Activated CD8-positive, alpha-beta memory T cell treated with anti-CD3 and anti-CD28 coated beads for 24 hours (primary cell): ENCODE measurements at places on chromosomes 3 and 15.

- DNase-seq = no peak
Observed at GRCh38 chr3:103048068-103048722, 613.4 kb downstream of the ZPLD1 start.

GRCh38 chr3:29319262-29319661, 38.4 kb downstream of the RBMS3 start:
- no peak for DNase-seq

DNA sequence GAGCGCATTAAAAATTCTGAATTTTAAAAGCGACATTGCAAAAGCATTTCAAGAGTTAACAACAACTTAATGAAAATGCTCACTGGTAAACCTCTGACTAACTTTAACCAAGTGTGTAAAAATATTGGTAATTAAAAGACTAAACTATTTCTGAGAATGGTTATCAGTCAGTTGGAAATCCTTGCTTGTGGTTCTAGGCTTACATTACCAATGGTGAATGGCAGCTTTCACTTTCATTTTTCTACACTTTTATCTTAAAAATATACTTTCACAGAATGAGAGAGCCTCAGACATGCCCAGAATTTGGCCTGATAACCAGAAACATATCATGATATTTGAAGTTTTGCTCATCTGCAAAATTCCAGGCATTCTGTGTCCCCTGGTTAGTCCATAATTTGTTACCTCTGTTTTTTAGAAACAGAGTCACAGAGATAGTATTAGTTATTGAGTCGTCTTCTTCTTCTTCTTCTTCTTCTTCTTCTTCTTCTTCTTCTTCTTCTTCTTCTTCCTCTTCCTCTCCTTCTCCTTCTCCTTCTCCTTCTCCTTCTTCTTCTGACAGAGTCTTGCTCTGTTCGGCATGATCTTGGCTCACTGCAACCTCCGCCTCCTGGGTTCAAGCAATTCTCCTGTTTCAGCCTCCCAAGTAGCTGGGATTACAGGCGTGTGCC, 5.5 kb upstream of the RNF111 start:
- DNase-seq = no peak

GRCh38 chr3:63979093-63979885, 44.0 kb downstream of the PSMD6 start:
- no peak for DNase-seq

- no peak for DNase-seq
Observed at GRCh38 chr3:72049300-72049699, 264.4 kb upstream of the PROK2 start.

GRCh38 chr3:123586968-123587367, 2.1 kb upstream of the HACD2 start:
- DNase-seq = no peak
